NCI-H1105 treated with DMSO at 0.1 percent for 48 hours (cell line): ENCODE measurements at places on chromosomes 5 and 9.
A peak's percentile ranks its signal among the peaks of the same experiment; 100 is the strongest.

- DNase-seq, result no peak
Measured at GRCh38 chr9:129454467-129455067, 166.3 kb downstream of the C9orf50 start.

- no peak for DNase-seq
Measured at GRCh38 chr5:85293145-85293785, 908.6 kb upstream of the EDIL3 start.

DNA sequence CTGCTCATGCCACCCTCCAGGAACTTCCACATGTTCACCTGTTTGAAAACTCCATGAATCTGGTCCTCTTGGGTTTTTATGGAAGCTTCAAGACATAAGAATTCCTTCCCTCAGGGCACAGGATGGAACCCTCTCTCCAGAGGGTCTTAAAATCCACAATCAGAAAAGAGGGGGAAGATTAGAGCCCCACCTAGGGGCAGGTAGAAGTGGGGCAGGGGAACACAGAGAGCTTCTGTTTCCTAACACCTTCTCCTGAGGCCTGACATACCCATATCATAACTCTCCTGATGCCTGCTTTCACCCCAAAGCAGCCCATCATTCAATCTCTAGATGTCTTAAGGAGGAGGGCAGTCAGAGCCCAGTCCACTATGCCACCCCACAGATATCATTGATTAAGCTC is 1087.7 kb upstream of the ARRDC3 start:
- DNase-seq, result no peak

DNA sequence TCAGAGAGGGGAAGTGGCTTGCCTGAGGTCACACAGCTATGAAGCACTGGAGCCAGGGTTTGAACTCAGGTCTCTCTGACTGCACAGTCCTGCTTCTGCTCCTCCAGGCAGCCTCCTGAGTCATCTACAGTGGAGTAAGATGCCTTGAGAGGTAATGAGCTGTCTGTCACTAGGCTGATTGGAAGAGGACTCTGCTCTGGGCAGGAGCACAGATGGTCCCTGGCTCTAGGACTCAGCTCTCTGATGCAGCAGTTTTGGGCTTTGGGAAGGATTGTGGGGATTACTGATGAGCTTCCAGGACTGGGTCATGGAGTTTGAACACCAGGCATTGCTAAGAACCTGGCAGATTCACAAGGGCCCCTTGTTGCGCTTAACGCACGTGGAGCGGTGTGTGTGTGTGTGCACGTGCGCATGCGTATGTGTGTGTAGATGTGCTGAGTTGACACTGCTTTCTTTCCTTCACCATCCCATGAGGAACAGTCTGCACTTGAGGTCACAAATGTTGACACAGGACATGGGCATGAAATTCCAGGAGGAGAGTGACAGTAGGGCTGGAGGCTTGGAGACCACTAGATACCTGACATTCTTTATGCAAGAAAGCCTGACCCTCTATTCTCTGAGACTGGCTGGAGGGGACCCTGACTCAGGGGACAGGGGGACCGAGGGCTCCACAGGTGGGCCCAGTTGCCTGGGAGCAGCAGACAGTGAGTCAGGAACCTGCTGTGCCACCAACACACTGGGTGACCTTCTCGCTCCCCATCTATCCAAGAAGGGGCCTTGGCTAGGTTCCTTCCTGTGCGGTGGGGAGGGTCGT is 170.5 kb downstream of the RGS3 start:
- DNase-seq, result no peak

- DNase-seq, result no peak
Measured at GRCh38 chr5:78449103-78449502, 88.7 kb downstream of the SCAMP1 start.

DNA sequence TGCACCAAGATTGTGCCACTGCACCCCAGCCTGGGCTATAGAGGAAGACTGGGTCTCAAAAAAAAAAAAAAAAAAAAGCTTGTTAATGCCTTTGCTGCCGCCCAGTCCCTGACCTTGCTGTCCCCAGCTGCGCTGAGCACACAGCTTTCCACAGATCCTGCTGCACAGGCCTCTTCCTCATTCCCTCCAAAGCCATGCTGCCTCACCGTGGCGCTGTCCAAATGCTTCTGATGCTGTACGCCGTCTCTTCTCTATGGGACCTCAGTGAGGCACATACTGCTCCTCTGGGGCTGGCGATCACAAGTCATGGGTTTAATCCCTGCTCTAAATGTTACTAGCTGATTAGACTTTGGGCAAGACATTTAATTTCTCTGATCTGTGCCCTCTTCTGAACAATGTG is 234.1 kb downstream of the FBXL7 start:
- DNase-seq, result no peak

- no peak for DNase-seq
Measured at GRCh38 chr9:37421914-37422288, 595 bp upstream of the GRHPR start.

- DNase-seq, result no peak
Measured at GRCh38 chr9:87212605-87213021, 265.3 kb upstream of the GAS1 start.

DNA sequence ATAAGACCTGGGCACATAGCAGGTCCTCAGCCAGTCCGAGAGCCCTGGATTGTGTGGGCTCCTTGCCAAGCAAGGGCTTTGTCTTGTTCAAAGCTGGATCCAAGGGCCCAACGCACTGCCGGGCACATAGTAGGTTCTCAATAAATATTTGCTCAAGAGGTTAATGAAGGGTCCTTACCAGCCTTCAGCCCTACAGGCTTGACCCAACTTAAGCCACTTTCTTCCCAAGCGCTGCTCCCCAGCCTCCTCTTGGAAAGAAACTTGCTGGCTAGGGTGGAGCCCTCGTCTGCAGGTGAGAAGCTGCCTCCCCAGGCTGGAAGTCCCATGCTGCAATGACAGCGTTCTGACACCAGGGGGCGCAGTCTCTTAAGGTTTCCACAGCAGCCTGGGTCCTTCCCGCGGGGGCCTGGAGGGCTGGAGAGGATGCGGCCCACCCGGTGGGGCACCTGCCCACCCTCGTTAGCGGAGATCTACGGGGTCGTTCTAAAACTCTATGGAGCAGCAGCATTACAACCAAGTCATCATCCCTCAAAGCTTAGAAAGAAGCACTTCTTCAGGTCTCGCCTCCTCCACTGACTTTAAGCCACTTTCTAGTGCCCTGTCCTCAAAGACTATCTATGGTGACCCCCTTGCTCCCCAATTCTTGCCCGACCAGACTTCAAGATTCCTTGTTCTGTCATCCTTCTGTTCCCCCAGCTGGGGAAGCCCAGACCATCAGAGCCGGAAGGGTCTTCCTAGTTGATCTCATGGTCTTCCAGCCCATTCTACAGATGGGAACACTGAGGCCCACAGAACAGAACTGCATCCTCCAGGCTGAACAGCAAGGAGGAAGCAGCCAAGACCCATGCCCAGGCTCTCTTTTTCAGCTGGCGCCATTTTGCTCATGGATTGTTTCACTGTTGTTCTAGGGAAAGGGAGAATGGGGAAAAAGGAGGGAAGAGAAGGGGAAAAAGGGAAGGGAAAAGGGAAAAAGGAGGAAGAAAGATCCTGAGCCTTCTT is 115.4 kb downstream of the LHX2 start:
- peak; percentile 17 for DNase-seq

DNA sequence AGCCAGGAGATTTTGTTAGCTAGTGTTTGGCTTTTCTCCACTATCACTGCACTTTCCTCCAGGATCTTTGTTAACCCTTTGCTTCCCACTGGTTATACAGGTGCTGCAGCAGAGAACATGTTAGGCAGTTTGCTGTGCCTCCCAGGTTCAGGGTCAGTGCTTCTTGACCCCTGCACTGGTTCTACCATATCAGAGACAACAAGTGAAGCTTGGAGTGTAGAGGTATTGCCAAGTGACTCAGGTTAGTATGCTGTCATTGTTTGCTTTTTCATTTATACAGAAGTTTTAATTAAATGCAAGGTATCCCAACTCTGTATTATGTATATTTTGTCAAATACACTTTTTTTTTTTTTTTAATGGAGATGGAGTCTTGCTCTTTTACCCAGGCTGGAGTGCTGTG is 68.4 kb downstream of the GAPVD1 start:
- no peak for DNase-seq

DNA sequence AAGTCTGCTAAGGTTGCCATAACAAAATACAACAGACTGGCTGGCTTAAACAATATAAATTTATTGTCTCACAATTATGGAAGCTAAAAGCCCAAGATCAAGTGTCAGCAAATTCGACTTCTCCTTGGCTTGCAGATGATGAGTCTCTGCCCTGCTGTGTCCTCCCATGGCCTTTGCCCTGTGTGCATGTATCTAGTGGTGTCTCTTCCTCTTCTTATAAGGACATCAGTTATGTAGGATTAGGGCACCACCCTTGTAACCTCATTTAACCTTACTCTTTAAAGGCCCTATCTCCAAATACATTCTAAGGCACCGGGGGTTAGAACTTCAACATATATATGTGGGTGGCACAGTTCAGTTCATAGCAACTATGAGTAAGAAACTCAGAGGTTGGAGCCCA is 157.9 kb upstream of the RASA1 start:
- no peak for DNase-seq

DNA sequence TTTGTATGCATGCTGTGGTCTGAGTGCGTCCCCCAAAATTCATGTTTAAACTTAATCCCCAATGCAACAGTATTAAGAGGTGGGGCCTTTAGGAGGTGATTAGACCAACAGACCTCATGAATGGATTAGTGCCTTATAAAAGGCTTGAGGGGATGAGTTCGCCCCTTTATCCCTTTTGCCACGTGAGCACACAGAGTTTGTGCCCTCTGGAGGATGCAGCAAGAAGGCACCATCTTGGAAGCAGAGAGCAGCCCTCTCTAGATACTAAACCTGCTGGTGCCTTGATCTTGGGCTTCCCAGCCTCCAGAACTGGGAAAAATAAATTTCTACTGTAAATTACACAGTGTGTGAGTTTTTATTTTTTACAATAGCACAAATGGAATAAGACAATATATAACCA is 177.1 kb upstream of the SPRY4 start:
- DNase-seq, result no peak

DNA sequence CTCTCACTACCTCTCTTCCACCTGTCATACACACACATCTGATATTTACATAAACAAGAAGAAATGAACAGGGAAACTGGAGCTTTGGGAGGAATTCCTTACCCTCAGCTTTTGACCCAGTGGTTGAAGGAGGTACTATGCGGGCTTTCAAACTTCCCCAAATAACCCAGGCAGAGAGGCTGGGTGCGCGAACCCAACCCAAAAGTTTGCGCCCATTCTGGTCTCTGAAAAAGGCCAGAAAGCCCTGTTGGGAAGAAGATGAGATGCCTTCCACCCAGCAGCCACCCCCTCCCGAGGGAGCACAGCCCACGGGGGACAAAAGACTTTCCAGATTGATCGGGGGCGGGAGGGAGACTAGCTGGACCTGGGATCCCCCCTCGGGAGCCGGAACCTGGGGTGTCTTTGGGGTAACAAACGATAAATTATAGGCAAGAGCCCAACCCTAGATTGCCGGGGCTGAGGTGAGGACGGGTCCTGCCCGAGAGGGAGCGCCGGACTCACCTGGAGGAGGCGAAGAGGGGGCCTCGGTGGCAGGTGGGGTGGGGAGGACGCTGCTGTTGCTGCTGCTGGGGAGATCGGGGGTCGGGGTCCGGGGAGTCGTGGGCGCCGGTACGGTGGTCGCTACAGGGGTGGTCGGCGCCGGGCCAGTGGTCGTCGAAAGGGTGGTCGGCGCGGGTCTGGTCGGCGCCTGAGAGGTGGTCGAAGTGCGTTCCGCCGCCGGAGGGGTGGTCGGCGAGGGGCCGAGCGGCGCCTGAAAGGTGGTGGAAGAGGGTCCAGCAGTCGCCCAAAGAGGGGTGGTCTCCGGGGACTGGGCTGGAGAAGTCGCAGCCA is 798 bp downstream of the MEGF9 start:
- DNase-seq, result no peak

DNA sequence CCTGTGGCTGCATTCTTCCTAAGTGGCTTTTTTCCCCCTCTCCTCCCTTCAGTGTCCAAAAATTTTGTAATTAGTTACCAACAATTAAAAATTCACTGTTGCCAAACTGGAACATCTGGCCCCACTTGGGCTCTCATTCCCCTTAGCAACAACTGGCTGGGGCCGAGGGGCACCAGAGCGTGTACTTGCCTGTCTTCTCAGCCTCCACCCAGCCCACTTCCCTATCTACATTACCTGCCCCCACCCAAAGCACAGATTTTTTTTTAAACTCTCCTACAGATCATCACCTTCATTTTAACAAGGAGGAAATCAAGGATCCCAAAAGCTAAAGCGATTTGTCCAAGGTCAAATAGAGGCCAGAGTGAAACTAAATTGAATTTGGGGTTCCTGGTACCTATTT is 278.8 kb downstream of the EBF1 start:
- DNase-seq, result no peak

GRCh38 chr5:431001-431710 is 11.8 kb upstream of the EXOC3 start:
- peak; percentile 17 for DNase-seq

- peak; percentile 85 for DNase-seq
Measured at GRCh38 chr9:84617411-84618029, 52.0 kb upstream of the NTRK2 start.
